CD4-positive, alpha-beta T cell treated with Interferon alpha-2 for 1 hour (primary cell): ENCODE measurements at places on chromosomes 2 and 18.

DNA sequence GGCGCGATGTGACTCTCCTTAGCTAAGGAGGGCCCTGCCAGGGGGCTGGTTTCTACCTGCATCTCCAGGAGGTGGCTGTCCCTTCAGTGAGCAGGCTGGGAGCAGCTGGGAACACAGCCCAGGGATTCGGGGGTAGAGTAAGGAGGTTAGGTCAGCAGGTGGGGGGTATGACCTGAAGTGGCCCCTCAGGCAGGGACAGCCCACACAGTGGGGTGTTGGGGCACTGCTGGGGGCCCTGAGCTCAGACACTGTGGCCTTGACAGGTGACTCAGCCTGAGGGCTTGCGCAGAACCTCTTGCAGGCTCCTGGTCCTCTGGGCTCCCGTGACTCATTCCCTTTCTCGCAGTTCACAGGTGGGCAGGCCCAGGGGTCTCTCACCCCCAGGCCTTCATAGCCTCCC, 185.8 kb upstream of the BCL2L11 start:
- DNase-seq: no peak

- no peak for DNase-seq
These were observed 192.2 kb upstream of the LRRTM1 start for GRCh38 chr2:80496775-80497174.

DNA sequence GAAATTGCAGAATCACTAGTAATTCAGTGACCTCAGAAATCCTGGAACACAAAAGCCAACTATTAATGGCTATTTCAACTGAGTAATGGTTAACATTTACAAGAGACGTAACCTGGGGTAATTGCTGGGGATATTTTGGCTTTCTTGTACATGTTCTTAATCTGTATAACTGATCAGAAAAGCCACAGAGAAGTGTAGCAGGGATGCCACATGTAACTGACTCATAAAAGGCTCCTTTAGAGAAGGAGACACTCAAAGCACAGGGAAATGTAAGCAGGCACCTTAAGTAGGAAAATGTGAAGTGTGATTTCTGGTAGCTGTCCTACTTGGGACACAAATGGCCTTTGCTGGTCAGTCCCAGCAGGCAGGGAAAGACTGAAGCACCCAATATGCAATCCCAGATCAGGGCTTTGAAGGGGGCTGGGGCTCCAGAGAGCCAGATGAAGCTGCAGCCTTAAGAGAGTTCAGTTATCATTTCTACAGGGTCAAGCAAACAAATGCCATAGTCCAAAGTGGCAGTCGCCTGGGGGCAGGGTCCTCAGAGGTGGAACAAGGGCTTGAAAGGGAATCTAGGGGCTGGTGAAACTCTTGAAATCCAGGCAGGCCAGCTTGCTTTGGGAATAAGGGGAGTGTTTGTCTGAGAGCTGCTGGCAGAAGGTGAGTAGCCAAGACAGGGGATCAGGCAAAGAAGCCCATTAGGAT, 7.2 kb upstream of the SPOPL start:
- no peak for DNase-seq

DNA sequence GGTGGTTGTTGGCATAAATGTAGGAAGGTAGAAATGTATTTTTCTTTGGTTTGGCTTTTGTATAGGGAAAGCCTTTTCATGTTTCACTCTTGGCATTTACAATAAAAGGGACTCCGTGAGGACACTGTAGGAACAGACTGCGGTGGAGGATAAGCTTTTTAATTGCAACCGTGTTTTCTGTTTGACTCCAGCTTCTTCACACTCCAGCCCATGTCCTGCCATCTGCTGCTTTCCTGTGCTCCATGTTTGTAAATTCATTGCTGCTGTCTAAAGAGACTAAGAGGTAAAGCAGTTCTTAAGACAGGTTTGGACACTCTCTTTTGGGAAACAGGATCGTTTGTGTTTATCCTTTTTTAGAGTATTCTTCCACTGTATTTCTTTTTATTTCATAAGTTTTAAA, 33.3 kb downstream of the WDR75 start:
- DNase-seq: no peak

DNA sequence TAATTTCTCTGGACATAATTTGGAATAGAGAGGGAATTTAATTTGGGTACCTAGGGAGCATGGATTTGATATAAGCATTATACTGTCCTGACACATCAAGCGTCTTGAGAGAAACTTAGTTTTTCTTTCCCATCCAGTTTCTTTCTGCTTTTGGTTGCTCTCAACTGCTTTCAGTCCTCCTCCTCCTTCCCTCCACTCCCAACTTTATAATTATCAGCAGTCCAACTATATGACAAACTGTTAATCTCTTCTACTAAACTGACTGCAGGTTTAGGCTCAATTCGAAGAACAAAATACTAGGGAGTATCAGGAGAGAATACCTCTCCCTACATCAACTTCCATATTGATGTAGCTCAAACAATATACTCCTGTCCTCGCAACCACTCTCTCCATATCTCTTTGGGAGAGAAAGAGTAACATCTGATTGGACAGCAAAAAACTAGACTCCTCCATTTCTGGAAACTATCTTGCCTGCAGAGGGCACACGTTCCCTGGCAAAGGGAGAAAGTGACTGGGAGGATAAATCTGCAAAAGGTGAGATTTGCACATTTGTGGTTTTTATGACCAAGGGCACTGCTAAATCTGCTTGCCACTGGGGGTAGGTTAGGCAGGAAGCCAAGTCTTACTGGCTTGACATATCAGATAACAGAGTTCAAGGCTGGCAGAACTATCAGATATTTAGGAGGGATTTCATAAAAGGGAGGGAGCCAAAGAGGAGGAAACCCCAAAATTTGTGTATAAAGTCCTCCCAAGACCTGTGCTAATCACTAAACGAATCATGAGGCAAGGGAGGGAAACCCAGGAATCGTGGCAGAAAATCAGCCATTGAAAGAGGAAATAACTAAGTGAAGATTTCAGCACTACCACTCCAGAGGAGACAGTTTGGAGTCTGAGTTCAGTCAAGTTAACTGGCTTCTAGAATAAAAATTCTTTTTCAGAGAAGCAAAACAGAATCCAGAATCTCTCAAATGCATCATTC, 40.0 kb downstream of the ICA1L start:
- peak; percentile 42 for DNase-seq

GRCh38 chr18:48878471-48878870, 72.3 kb downstream of the SMAD7 start:
- DNase-seq: no peak

GRCh38 chr2:121689356-121689755, 40.1 kb upstream of the CLASP1 start:
- no peak for DNase-seq

DNA sequence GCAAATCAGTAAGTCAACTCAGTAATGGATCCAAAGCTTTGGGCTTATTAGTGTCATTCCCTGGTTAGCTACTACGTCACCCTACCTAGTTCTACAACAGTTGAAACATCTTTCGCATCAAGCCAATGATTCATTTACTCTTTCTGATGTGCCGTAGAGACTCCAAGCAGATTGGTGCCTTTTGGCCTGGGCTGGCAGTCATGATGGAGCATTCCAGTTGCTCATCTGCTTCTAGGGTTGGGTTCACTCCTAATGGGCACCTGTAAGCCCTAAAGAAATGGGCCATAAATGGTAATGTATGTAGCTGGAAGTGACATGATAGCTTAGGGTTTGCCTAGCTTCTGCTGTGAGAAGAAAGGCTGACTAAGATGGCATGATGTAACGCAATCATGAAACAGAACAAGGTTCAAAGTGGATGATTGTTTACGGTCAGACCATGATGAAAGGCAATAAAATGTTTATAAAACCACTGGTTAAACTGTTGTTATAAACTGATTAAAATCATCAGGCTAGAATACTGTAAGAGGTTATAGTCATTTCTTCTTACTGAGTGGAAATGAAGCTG, 20.4 kb upstream of the CCL20 start:
- DNase-seq: no peak

GRCh38 chr2:159550231-159550630, 66.1 kb downstream of the BAZ2B start:
- no peak for DNase-seq

DNA sequence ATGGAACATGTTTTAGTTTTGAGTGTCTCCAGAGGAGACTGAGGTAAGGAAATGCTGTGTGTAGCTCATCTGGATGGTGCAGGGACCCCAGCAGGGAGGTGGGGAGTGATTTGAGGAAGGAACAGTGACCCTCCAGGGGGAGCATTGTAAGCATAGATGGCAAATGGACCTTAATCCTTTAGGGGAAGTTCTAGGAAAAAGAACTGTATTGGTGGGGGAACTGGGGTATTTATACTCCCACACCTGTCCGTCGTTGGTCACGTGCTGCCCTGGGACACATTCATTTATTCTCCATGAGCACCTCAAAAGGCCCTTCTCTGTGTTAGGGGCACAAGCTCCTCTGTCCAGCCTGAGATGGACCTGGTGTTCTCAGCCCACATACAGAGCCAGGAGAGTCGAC, 233.9 kb upstream of the HDAC4 start:
- DNase-seq: no peak

DNA sequence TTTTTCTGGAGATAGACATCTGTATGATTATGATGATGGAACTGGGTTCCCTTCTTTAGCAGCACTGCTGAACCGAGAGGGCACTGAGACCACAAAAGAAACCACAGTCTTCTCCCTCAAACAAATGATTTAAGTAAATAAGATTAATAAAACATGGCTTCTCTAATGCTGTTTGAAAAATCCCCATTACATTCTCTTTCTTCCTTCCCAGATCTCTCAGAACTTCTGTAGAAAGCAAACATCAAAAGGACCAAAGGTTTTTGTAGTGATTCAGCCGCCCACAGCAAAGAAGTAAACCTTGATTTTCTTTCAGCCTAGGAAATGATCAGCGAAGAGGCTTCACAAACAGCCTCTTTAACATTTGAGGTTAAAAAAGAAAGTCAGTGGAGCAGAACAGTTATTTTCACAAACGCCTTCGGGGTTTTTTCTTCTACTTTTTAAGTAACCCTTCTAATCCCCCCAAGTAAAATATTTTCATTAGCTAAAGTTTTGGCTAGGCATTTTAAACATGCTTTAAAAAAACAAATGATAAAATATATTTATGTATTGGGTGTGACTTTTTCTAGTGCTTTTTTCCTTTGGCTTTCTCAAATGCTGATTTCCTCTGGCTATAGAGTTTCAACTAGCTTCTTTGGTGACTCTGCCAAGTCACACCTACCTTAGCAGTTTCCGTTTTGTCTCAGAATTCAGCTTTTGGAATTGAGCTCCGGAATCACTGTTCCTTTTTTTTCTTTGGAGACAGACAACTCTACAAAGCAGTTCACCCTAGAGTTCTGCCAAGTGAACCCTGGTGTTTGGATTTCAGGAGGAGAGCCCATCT, 89.6 kb downstream of the UPP2 start:
- DNase-seq: no peak

GRCh38 chr18:45667056-45667736, 51.9 kb downstream of the SLC14A2 start:
- peak; percentile 58 for DNase-seq

- DNase-seq: no peak
These were observed 36.7 kb downstream of the MCFD2 start for GRCh38 chr2:46878886-46879285.

DNA sequence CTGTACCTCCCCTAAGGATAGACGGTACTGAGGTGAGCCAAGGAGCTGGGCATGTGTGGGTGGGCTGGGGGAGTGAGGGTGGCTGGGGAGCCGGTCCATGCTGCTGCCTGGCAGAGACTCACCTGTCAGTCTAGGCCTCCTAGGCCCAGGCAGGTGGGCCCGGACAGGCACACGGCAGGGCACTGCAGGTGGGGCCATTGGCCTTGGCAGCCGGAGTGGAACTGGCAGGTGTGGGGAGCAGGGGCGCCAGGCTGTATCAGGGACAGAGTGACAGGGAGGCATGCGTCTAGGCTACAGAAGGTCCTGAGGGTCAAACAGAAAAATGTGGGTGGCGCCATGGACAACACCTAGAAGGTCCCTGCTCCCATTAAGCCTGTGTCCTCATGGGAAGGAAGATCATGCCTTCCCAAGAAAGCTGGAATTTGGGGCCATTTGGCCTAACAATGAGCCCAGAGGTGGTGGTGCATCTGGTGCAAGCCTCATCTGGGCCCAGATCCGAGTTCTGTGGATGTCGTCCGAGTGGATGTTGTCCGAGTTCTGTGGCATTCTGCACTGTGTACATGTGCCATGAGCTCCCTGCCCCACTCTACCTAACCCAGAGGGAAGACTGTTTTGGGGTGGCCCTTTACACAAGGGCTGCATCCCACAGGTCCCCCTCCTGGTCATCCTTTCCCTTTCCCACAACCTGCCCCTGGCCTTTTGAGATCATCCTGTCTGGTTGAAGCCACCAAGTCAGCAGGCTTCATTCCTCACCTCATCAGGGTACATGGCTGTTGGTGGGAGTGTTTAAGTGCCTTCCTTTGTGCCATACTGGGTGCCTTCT, 249.7 kb downstream of the GLI2 start:
- DNase-seq: no peak

GRCh38 chr2:1738646-1739302, 5.5 kb downstream of the PXDN start:
- DNase-seq: no peak

DNA sequence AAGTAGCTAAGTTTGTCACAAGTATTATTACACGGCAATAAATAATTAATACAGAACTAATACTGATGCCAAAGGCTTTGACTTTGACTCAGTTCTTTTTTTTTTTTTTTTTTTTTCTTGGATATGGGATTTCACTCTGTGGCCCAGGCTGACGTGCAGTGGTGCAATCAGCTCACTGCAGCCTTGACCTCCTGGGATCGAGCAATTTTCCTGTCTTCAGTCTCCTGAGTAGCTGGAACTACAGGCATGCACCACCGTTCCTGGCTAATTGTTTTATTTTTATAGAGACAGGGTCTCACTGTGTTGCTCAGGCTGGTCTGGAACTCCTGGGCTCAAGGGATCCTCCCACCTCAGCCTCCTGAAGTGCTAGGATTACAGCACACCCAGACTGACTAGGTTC, 284.5 kb downstream of the SS18 start:
- DNase-seq: no peak
